ENCODE measurements at places on chromosomes 11 and 22.

- DNase-seq, result no peak
Measured at GRCh38 chr11:126307706-126308105, 3.8 kb downstream of the DCPS start.

GRCh38 chr11:69055598-69056516 lies 7.1 kb downstream of the TPCN2 start:
- peak; percentile 87 for DNase-seq

GRCh38 chr22:30115705-30116104 lies 35.4 kb downstream of the HORMAD2 start:
- DNase-seq, result no peak

DNA sequence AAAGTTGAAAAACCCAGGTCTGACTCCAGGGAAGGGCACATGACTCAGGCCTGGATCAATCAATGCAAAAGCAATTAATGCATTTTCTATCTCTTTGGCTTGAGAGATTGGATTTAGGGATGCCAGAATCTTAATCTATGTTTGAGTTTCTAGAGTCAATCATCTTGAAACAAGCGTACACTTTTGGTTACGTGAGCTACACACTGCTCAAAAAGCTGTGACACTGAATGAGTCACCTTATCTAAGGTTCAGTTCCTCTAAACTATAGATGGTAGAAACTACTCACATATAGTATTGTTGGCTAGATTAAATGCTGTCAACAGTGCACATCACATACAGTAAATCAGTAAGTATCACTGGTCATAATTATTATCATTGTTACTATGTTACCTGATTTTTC lies 24.2 kb downstream of the MRE11 start:
- DNase-seq, result peak; percentile 28

DNA sequence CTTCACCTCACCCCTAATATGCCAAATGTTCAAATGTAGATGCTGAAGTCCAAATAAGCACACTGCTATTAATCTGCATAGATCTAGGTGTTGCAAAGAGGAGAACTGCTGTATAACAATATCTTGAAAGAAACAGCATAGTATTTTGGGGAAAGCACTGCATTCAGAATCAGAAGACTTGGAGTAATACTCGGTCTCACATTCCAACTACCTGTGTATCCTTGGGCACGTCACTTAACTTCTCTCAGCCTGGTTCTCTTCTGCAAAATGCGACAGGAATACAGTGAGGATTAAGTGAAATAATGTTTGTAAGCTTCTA lies 332 bp upstream of the HMGXB4 start:
- no peak for DNase-seq

DNA sequence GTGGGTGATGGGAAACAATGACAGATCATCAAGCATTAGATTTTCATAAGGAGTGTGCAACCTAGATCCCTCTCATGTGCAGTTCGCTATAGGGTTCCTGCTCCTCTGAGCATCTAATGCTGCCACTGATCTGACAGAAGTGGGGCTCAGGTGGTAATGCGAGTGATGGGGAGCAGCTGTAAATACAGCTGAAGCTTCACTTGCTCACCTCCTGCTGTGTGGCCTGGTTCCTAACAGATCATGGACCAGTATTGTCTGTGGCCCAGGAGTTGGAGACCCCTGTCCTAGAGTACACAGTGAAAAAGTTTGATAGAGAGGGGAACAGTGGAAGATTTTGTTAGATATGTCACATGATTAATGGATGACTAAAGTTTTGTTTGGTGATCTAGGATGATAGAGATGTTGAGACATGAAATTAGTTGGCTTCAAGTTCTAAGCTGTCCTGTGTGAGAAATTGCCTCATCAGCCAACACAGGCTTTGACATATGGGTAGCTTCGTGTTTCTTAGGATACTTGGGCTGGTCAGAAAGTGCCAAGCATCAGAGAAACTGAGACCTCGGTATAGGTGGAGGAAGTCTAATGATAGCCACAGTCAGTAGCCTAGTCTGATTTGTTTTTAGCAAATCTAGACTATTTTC lies 47.4 kb downstream of the ARHGEF12 start:
- no peak for DNase-seq

GRCh38 chr22:41909310-41910049 lies 5.4 kb downstream of the SHISA8 start:
- no peak for DNase-seq

DNA sequence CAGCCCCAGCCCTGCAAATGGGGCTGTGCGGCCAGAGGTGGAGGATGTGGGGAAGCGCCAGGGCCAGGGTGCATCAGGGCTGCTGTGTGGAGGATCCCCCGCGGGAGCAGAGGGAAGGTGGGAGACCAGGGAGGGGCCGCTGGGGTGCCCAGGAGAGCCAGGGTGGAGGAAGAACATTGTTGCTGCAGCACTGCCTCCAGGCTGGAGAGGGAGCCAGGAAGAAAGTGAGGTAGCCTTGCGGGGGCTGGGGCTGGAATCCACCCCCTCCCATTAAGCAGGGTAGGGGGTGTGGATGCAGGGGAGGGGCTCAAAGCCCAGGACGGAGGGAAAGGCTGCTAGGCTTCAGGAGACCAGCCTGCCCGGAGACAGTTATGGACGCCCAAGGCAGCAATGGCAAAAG lies 15.0 kb downstream of the CABP7 start:
- DNase-seq, result no peak

DNA sequence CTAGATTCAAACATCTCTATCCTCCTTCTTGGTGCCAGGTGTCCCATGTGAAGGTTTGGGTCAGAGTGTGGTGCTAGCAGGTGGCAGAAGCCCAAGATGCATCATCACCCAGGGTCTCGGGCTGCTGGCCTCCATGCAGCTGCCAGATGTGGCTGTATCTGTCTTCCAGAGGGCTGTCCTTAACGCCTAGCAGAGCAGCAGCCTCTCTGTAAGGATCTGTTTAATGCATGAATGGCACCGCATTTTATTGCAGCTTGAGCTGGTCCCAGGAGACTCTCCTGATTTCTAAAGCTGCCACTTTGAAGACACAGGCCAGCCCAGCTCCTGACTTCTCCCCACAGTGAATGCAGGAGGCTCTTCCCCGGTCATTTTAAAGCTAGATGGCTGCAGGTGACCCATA lies 26.3 kb downstream of the SLC1A2 start:
- no peak for DNase-seq

DNA sequence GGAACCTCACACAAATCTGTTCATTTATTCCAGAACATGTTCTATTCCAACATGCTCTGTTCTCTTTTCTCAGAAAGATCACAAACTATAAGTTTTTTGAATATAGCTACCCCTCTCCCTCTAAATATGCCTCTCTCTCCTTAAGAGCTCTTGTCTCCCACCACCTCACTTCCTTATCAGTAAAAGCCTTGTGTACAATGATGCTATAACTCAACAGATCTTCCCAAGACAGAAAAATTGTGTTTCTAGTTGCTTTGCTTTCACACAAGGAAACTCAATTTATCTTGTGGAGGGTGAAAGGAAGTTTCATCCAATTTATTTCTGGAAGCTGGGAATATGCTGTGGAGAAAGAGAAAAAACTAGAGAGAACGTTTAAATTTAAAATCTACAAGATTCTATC lies 64.4 kb downstream of the FAM76B start:
- DNase-seq, result no peak

DNA sequence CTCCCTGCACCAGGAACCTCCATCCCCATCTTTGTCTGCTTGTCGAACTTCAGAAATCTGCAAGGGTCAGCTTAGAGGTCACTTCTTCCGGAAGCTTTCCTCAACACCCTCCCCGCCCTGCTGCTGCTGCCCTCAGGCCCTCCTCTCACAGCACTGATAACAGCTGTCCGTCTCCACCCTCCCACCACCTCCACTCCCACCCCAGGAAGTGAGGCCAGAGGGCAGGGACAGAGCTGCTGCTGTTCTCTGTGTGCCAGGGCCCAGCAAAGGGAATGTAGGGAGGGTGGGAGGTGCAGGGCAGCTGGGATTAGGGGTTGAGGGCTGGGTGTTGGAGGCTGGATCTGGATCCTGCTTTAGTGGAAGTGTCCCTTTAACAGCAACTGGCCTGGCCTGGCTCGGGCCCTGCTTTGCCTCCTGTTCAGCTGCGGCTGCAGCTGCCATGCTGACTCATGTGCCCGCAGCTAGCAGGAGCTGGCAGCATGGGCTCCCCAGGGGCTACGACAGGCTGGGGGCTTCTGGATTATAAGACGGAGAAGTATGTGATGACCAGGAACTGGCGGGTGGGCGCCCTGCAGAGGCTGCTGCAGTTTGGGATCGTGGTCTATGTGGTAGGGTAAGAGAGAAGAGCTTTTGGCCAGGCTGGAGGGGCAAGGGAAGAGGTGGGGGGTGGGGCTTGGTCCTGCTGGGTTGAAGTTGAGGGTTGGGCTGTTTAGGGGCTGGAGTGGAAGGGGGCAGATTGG lies at the start of gene P2RX6:
P2RX6 (plus strand) TSS at position 440 of the 740 bp plus-strand sequence; CDS start at position 450, 10 bp downstream.
- no peak for DNase-seq

GRCh38 chr11:17807034-17807433 lies 72.5 kb downstream of the KCNC1 start:
- DNase-seq, result no peak

- DNase-seq, result no peak
Measured at GRCh38 chr11:34198523-34198922, 93.1 kb downstream of the NAT10 start.

DNA sequence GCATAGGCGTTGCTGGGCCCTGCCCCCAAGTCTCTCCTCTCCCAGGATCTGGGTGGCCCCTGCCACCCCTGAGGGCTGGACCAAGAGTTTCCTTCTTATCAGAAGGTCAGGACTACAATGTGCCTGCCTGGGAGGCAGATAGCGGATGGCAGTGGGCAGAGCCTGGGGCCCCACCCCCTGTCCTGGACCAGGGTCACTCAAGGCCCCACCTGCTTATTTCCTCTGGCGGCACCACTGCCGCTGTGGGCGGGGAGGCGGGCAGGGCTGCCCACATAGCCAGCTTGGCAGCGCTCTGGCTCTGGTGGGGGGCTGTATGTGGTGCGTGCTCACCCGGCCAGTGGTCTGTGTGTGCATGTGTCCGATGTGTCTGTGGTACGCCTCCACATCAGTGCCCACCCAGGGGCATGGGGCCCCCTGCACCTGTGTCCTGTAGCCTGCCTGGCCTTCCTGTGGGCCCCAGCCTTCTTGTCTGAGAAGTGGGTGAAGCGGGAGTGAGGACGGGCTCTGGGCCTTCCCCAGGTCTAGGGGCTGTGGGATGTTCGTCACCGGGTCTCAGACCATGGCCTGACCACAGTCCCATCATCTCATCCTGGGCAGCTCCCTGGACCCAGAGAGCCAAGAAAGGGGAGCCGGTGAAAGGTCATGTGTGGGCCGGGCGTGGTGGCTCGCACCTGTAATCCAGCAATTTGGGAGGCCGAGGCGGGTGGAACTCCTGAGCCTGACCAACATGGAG lies 3.0 kb downstream of the GAS2L1 start:
- DNase-seq, result peak; percentile 26

- no peak for DNase-seq
Measured at GRCh38 chr22:50586416-50586815, 3.8 kb upstream of the CHKB start.

DNA sequence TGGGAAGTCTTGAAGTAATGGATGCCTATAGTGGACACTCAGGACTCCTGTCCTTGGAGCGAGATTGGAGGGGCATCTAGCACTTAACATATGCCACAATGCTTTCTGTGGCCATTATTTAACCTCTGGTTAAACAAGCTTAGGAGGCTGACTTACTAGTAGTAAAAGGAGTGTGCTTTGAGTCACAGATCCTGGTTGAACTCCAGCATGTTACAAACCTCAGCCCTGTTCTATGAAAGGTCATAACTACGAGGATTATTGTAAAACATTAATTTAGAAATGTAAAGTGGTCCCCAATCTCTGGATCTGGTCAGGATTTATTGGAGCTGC lies 1.1 kb upstream of the LBHD1 start:
- no peak for DNase-seq

GRCh38 chr22:23743303-23743705 lies 7.6 kb downstream of the ZNF70 start:
- DNase-seq, result no peak

DNA sequence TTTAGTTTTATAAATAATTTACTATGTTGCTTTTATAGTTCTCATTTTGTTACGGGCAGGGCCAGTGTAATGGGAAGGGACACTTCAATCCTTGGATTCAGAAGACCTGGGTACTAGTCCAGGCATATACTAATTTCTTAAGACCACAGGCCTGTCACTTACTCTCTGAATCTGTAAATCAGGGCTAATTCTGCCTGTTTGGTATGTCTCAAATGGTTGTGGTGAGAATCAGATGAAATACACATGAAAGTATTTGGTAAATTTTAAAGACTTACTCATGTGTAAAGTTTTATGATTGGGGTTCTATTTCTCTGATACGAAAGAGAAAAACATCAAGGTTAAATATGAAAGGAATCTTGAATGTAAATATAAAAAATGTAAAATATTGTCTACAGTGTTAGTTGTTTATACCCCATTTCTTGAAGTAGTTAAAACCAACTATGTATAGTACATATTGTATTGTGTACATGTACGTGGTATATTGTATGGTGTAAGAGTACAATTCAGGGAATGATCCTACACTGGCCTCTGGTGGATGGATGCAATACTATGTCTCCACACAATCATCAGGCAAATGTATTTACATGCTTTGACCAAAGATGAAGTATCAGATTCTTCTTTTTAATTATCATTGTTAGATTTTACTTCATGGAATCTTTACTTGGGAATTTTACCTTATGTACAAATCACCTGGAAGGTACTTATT lies 24.5 kb upstream of the RAG2 start:
- DNase-seq, result no peak

DNA sequence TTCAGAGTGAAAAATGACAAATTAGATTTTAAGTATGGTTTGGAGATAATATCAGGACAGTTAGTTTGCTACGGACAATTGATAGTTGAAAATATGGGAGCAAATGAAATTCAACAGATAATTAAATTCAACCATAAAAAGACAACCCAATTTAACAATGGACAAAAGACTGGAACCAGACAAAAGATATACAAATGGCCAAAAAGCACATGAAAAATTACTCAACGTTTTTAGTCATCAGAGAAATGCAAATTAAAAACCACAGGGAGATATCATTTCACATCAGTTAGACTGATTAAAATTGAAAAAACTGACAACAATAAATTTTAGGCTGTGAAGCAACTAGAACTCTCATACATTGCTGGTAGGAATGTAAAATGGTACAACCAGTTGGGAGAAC lies 27.2 kb downstream of the SIK2 start:
- DNase-seq, result no peak

DNA sequence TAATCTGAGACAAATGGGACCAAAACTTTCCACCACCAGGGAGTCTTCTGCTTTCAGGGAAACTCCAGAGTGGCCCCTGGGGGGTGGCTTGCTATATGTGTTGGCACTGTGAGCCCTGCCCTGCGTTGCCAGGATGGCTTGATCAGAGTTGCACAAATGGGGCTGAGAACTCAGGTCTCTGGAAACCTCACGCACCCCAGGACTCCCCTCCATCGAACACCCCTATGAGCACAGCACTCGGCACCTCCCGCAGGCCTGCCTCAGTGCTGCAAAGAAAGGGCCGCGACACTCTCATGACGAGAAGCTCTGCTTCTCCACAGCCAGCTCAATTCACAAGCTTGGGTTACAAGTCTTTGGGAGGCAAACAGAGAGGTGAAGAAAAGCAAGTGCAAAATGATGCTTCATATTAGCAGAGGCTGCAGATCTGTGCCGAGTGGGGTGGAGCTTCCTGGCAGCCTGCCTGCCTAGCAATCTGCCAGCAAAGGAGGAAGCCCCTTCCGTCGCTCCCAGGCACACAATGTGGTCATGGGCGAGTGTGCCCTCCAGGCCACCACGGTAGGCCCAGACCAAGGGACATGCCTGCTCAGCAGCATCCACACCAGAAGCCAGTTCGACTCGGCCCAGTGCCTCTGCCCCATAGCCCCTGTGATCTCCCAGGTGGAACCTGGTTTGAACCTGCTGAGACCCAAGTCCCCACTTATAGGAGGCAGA lies 55.7 kb downstream of the MYH9 start:
- DNase-seq, result peak; percentile 47

Measured in GM10248 (cell line).